ENCODE measurements at places on chromosomes 16 and 17. TPM values are rescaled to one million over a fixed set of nuclear protein-coding genes. Genes with fewer than 3 reads are reported as not detected.

Gene KRT23
- 0.28 TPM for total RNA-seq

Gene CDRT15
- total RNA-seq, result not detected

Gene ZNF668
- total RNA-seq, result 9.8 TPM

Gene HLF
- total RNA-seq, result not detected

Gene SLC13A2
- total RNA-seq, result not detected

Gene SSH2
- total RNA-seq, result 15.9 TPM

Gene RECQL5
- 19.9 TPM for total RNA-seq

Gene NOMO2
- total RNA-seq, result 318 TPM

Gene GNGT2
- not detected for total RNA-seq

Gene PLEKHG4
- total RNA-seq, result 28.2 TPM

Gene CCDC154
- total RNA-seq, result 0.30 TPM

Gene KCNJ18
- not detected for total RNA-seq

Gene KRTAP4-3
- total RNA-seq, result not detected

Gene AKAP10
- total RNA-seq, result 33.2 TPM

Gene CDYL2
- total RNA-seq, result 8.5 TPM

Measured in smooth muscle cell of the umbilical artery (primary cell).